ENCODE measurements at places on chromosomes 11 and 22.

DNA sequence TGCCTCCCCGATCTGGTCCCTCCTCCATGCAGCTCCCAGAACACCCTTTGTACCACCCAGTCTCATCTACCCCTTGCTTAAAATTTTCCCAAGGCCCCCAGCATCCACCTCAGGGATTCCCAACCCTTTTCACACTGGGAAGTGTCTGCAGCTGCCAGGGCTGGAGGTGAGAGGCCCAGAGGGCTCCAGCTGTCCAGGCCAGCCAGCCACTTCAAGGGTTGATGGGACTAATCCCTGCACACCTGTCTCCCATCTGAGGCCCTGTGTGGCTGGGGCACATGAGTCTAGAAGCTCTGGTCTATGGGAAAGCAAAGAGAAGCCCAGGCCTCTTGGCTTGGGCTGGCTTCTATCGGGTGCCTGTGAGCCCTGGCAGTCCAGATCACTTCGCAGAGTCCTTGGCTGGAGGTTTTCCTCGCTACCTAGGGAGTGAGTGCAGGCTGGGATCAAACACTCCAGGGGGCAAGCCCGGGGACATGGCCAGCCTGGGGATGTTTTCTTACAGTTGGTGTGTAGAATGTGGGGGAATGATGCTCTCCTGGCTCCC lies 41.1 kb upstream of the TPBGL start:
- DNase-seq, result no peak

DNA sequence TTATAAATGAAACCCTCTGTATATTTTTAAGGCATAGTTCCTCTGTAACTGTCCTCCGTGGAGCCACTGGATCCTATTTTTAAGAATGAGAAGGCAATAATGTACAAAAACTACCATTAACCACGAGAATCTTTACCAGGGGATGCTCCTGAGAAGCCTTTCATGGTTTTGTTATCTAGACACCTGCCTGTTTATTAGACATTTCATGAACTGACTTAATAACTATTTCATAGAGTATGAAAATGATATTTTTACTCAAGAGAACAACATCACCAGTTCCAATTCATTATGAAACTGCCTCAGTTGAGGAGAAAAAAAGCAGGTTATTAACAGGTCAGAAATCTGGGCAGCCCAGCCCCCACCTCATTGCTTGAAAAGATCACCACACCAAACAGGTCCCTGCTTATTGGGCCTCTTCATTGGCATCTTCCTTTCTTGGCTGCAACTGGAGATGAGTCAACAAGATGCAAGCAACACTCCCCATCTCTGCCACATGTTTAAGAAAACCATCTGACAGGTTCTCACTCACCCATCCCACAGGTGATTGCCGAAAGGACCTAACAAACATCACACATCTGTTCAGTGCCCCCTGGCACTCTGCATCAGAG lies 27.8 kb downstream of the ETS1 start:
- no peak for DNase-seq

DNA sequence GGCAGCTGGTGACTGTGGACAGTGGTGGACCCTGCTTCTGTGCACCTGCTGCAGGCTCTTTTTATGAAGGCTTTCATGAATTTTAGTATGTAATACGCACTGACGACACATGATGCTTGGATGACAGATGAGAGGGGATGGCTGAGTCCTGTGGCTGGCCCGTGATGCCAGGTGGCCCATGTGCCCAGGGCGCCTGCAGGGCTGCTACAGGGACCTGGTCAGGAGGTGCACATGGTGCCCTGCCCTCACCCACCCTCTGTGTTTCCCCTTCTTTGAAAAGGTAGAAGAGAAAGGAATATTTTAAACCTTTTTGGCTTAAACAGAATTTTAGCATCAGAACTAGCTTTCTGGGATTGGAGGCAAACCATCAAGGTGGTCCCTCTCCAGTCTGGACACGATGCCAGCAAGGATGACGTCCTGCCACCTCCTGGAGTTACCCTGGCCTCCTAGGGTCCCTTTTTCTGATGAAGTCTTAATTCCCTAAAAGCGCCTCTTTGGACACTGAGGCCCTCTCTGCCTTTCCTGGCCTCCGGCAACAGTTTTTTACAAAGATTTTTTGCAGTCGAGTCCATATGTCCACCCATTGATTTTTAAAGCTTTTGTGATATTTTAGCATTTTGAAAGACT lies 5.4 kb upstream of the RANBP1 start:
- no peak for DNase-seq

DNA sequence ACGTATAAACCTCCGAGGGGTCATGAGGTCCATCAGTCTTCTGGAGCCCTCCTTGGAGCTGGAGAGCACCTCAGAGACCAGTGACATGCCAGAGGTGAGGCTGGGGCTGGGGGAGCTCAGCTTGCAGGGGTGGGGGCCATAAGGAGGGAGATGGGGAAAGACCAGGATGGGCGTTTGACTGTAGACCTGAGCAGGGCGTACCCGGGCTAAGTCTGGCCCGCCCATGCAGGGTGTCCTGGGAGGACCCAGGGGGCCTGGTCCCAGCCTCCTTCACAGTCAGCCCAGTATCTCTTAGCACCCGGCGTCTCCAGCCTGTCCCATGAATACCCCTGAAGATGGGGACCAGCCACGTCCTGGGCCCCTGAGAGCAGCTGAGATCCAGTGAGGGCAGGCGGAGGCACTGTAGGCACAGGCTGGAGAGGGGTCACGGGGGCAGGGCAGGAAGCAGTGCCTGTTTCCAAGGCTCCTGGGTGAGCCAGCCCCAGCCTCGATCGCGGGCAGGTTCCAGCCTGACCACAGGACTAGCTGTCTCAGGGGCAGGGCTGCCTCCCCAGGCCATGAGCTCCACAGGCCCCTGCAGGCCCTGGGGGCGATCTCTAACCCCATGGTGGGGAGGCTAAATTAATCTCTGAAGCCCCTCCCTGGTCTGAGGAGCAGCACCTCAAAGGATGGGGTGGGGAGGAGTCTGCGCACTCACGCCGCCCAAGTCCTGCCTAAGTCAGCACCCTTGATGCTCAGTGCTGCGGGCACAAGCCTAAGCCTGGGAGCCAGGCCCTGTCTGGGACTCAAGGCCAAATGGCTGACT lies 7.1 kb downstream of the SSH3 start:
- no peak for DNase-seq

GRCh38 chr22:38700789-38701628 lies at the start of gene JOSD1:
Gene JOSD1, minus strand, starts transcription at chr22:38700943. Its CDS starts 956 bp downstream, at chr22:38699987.
- peak; percentile 96 for DNase-seq

GRCh38 chr11:9576701-9577381 lies 3.4 kb downstream of the WEE1 start:
- no peak for DNase-seq

GRCh38 chr22:48853627-48854240 lies 973.9 kb downstream of the BRD1 start:
- DNase-seq, result no peak

- DNase-seq, result no peak
These were observed 902.9 kb downstream of the DLG2 start for GRCh38 chr11:84724256-84724655.

DNA sequence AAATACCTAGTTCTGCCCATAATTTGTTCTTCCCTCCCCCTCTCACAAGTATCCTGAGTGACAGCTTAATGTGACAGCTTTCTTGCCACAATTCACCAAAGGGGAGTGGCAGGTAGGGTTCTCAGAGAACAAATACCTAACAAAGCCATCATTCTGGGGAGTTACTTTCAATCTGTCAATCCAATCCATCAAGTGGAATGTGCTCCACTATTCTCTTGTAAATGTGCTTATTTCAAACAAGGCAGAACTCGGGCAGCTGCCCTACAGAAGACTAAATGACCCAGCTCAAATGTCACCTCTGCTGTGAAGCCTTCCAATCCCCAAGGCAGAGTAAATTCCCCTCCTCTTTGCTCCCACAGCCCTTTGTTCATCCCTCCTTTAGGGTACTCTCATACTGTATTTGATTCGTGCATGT lies 27.8 kb downstream of the LGR4 start:
- DNase-seq, result no peak

- no peak for DNase-seq
These were observed 340.4 kb upstream of the NCAM1 start for GRCh38 chr11:112620621-112621394.

GRCh38 chr11:89015614-89016013 lies 50.2 kb downstream of the GRM5 start:
- peak; percentile 45 for DNase-seq

DNA sequence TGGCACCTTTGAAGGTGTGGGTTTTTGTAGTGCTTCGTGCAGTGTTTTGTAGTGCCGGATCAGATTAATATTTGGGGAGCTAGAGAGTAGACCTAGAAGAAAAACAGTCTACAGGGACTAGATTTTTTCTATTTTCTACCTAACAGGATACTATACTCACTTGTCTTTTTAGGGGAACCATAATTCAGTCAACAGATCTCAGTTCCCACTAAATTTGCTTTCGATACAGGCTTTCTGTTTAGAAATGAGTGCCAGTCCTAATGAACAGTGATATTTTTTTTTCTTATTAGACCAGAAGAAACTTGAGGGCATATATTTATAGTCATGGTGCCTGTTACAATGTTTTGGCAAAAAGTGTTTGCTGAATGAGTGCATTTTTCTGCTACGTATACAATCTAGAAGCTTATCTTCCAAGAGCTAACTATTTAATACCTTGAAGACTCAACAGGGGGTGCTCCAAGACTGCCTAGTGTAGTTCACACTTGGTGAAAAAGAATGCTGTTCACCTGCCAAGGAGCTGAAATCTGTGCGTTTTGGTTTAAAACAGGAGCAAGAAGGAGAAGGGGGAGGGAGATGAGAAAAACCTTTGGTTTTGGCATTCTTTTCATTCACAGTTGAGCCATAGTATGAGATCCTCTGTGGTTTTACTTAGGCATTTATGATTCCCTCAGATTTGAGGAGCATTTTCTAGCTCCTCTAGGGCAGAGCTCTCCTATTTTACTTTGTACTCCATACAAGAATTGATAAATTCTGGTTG lies 44.9 kb upstream of the VSTM5 start:
- DNase-seq, result peak; percentile 18

DNA sequence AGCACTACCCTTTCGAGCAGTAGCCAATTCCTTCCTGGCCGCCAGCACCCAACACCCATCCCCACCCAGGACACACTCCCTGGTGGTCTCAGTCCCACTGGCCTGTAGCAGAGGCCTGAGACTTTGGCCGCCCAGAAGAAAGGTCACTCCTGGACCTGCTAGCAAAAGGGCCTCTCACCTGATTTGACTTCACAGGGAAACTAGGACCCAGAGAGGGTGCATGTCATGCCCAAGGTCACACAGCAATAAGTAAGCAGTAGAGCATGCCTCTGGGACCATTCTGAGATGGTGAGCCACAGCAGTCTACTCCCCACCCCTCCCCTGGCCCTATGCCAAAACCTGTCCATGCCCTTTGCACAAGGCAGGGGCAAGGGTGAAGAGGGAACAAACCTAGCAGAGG lies 7.3 kb downstream of the ARRB1 start:
- DNase-seq, result peak; percentile 24

- DNase-seq, result peak; percentile 33
These were observed 18.3 kb downstream of the PRSS23 start for GRCh38 chr11:86818462-86819192.

GRCh38 chr11:1547467-1548098 lies 24.5 kb downstream of the DUSP8 start:
- DNase-seq, result no peak

- no peak for DNase-seq
These were observed 1.4 kb downstream of the TMX2 start for GRCh38 chr11:57713835-57714234.

- no peak for DNase-seq
These were observed 12.7 kb upstream of the POLD3 start for GRCh38 chr11:74579577-74580270.

- no peak for DNase-seq
These were observed 5.2 kb upstream of the ZP1 start for GRCh38 chr11:60862171-60862570.

- no peak for DNase-seq
These were observed 122.2 kb upstream of the TRPC6 start for GRCh38 chr11:101705972-101706371.

- DNase-seq, result no peak
These were observed 25.7 kb upstream of the GAL start for GRCh38 chr11:68658661-68659060.

DNA sequence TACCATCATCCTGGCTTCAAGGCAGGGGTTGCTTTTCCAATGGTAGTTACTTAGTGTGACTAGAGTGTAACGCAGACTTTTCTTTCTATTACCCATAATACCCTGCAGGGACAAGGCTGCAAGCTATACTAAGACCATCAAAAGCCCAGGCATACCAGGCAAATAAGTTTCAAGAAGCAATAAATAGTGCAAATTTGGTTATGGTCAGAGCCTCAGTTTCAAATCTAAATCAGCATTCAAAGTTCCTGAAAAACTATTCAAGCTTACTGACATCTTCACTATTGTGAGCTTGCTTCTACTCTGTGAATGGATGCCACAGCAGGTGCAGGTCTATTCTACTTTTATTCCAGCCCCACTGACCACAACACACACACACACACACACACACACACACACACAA lies 2.5 kb upstream of the HBB start:
- no peak for DNase-seq

DNA sequence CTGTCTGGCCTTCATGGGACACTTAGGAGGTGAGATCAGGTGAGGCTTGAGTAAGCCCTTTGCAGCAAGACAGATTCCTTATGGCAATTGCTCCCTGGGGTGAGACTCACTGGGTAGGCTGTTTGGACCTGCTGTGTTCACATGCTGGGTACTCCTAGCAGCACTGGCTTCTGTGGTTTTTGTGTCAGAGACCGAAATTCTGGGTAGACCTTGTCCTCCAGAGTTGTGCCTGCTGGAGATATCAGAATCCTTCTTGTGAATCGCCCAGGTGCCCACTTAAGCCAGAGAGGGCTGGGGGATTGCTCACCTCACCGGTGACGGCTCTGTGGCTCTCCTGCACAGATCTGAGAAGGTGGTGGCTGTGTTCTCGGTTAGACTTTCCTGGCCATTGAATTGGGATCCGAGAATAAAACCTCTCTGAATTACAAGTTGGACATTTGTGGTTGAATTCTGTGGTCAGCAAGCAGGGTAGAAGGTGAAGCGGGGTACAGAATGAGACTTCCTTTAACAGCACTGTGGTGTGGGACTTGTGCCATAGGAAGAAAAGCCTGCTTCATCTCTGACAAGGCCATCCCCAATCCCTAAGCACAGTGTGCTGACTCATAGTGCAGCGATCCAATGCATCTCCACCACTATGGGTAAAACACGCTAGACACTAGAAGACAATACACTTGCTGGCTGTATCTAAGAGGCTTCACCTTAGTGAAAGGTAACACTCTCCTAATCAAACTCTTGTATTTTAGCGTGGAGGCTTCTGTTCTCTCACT lies 52.5 kb upstream of the TTC12 start:
- DNase-seq, result no peak

DNA sequence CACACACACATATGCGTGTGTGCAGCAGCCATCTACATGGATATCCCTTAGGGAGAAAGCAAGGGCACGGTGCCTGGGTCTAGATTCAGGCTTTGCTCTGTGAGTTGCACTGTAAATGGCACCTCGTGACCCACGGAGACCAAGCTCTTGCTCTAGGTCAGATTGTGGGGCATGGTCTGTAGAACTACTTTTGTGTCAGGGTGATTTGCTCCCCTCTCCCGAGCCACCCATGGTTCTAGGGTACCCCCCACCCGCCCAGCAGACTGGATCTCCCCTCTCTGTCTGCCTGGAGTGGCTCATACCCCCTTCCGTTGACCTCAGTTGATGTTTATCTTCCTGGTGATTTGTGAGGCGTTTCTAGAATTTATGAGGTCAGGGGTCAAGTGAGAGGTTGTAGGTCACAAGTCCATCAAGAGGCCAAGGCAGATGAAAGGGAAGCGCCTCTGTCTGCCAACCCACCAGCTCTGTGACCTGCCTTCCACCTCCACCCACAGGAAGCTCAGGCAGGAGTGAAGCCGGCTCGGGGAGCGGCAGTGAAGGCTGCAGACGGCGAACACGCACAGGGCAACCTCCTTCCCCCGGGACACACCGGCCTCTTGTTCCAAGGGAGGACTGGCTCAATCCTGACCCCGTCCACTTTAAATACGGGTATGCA lies 76.2 kb upstream of the TTLL12 start:
- peak; percentile 26 for DNase-seq

- no peak for DNase-seq
These were observed 58.7 kb upstream of the B3GNT6 start for GRCh38 chr11:76975513-76975912.
